Hematopoietic multipotent progenitor cell treated with erythropoietin and hydrocortisone succinate and interleukin-3 and kit ligand, for 17 days (in vitro differentiated cells): ENCODE measurements at places on chromosomes 3 and 15.
A peak's percentile ranks its signal among the peaks of the same experiment; 100 is the strongest.

- DNase-seq, result no peak
These were observed 6.5 kb upstream of the SYNM start for GRCh38 chr15:99098426-99098825.

DNA sequence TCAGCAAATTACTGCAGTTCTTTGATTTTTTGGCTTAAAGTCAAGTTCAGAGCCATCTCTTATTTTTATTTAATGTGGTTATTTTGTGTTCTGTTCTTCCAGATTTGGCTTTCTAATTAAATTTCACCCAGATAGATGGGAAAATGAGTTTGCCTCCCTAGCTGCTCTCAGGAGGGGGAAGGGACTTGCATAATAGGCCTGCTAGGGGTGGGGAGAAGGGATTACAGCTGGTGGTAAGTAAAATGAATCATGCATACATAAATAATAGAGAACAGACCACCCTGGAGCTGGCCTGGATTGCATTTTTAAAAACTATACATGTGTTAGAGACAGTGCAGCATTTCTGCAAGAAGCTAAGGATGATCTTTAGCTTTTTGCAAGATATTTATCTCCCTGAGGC lies 3.9 kb upstream of the PXYLP1 start:
- no peak for DNase-seq

DNA sequence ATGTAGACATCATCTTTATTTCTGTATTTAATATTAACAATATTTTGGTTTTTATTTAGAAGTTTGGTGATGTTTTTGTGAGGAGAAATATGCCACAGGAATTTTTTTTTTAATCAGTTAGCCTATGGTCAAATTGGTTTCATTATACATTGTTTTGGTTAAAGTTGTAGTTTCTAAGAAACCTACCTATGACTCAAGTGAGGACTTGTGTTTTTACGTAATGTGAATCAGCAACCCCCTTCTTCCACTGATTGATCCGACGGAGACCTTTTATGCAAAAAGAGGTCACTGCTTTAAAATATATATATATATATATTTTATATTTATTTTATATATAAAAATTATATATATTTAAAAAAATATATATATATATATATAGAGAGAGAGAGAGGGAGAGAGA lies 698.1 kb downstream of the FHIT start:
- no peak for DNase-seq

- peak; percentile 72 for DNase-seq
These were observed 41.0 kb downstream of the ABHD2 start for GRCh38 chr15:89129123-89129815.

DNA sequence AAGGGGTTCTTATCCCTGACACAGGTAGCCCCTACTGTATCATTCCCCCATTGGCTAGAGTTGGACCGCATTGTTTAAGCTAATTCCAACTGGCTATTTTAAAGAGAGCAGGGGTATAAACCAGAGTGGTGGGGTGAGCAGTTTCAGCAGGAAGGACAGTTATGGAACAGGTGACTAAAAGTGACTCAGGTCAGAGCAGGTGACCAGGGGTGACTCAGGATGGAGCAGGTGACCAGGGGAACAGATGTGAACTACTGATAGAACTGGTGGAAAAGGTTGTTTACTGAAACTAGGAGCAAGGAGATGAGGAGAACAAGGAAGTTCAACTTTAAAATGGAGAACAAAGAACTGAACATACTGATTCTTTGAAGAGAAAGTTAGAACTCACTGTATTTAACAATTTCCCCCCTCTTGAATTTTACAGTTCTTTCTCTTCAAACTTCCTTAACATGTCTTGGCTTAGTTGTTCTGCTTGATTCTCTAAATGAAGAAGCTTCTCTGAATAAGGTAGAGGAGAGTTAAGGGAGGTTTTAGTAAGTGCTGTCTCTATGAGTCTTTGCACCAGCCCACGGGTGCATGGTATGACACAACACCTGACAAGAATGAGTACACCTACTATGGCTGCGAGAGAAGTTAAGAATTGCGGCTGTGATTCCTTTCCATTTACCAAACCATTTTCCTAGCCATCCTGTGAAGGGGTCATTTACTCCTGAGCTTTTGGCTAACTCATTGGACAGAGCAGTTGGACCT lies 83.4 kb upstream of the WNT7A start:
- DNase-seq, result no peak
